ENCODE measurements at places on chromosomes 2 and 18.

DNA sequence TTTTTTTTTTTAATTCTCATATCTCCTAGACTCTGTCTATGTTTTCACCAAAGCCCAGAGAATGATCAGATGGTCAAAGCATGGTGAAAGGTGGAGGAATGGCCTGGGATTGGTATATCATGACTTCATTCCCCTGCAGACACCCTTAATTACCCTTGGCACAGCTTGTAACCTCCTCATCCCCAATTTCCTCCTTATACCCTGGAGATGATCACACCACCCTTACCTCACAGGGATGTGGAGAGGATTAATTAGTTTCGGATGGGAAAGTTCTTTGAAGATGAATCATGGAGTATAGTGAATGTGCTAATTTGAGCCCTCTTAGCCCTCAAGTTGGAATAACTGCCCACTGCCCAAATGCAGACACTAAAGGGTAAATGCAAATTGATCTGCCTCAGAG lies 138.0 kb upstream of the LYPD6 start:
- no peak for DNase-seq

DNA sequence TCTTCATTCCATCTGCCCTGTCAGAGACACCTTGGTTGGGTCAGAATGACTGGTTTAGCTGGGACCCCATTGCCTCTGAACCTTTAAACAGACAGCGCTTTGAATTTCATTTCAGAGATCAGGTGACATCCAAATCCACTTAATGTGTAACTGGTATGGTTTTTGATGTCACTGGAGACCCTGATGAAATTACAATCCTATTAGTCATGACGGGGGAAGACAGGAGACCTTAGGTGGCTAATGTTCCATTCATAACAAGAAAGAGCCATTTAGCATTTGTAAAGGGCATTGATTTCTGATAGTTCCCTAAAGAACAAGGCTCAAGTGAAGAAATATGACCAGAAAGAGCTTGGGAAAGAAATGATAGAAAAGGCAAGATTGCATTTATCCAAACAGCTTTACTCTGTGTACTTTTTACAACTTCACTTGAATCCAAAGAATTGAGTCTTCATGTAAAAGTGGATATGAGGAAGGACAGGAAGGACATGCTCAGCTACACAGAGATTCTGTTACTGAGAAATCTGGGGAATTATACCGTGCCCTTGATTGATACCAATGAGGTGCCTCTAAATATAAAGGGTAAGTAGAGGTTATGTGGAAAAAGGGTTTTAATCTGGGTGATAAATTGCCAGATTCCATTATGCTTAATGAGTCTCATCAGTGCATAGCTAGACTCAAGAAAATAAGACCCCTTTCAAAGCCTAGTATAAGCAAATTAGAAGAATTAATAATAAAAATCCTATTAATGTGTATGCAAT lies 198.2 kb downstream of the NCKAP5 start:
- no peak for DNase-seq

- DNase-seq = no peak
Measured at GRCh38 chr2:149989447-149990063, 402.0 kb upstream of the MMADHC start.

DNA sequence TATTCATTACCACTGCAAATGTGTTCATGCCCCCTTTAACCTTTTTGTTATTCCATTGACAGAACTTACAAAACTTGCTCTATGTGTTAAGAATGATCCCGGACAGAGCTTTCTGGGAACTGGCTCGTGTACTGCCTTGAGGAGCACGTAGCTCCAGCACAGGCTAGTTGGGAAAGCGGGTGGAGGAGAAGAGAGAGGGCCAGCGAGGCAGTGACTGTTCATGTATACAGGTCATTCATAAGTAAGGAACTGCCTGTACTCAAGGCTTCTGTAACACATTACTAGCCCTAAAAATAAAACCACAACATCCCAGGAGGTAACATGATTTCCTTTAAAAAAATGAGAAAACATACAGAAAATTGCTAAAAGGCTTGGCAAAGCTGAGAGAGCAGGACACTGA lies 109.0 kb downstream of the STK39 start:
- DNase-seq = no peak

DNA sequence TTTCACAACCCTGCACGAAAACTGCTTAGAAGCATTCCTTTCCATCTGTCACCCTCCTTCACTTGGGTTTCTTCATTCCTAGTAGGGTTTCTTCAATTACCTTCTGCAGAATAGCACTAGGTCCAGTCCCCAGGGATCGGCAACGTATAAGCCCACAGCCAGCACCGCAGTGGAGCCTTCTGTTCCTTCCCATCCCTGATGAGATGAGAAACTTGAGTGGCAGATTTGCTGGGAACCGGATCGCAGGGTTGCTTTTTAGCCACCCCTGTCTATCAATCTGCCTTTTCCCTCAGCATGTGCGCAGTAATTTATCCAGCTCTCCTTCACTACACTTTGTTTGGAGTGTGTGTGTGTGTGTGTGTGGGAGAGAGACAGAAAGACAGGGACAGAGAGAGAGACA lies 94.2 kb downstream of the CD8B2 start:
- DNase-seq = no peak

- peak; percentile 69 for DNase-seq
Measured at GRCh38 chr2:160087854-160088745, 25.7 kb upstream of the PLA2R1 start.

DNA sequence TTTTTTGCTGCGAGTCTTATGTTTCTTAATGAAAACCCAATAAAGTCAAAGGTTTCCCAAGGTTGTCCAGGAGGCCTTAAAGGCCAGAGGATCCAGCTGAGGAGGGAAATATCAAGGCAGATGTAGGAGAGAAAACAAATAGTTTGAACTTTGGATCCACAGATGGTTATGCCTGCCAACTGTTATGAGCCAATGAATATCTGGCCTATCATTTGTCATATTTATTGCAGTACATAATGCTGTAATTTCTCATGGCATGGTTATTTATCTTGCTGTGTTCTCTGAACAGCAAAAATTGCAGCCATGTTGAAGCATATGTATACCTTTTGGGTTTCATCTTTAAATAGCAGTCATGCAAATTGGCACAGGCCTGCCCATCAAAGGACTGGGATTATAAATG lies 38.2 kb upstream of the CAVIN2 start:
- DNase-seq = no peak

DNA sequence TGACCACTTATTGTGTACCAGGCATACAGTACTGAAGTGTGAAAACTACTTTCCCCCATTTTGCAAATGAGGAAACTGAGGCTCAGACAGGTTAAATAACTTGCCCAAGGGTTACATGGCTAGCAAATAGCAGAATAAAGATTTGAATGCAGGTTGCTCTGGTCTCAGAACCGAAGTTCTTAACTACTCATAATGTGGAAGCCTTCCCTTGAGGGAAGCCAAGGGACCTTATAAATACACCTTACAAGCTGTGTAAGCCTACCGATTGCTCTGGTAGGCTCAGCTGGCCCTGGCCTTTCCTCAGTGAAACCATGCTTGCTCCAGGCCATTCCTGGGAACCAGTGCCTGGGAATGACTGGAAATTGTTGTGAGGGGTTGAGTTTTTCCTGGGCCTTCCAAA lies 114.6 kb upstream of the CDCA7 start:
- DNase-seq = no peak

DNA sequence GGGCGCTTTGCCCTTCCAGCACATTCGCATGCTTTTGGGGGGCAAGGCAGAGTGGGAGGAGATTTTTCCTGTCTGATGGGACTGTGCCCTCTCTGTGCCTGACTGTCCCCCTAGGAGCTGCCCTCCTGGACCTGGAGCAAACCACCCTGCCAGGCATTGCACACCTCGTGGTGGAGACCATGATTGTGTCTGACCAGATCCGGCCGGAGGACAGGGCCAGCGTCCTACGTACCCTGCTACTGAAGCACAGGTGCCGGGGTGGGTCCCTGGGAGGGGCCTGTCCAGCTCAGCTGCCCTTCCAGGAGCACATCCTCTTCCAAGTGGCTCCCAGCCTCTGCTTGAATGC lies 5.3 kb downstream of the SLC4A3 start:
- DNase-seq = no peak

GRCh38 chr2:160064916-160065315 lies 2.5 kb upstream of the PLA2R1 start:
- DNase-seq = no peak

Data from hematopoietic multipotent progenitor cell treated with erythropoietin and hydrocortisone succinate and interleukin-3 and kit ligand, for 6 days (in vitro differentiated cells).